ENCODE measurements at places on chromosomes 1 and 21.

- DNase-seq: no peak
Observed at GRCh38 chr1:229509576-229509975, 1.4 kb upstream of the NUP133 start.

DNA sequence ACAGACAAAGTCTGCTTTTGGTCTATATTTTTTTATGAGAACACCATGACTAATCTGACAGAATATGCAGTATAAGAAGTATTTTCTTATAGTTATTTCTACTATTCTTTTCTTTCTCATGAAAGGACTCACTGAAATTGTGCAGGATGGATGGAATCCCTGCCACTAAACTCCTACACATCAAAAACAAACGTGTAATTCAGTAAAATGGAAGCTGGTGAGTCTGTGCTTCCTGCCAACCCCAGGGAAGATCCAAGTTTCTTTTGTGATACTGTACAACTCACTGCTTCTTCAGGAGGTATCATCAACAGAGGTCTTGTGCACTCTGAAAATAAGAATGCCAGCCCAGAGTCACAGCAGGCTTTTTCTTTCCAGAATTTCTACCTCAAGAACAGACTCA, 241.2 kb downstream of the MRPL39 start:
- DNase-seq: no peak

- no peak for DNase-seq
Observed at GRCh38 chr1:181669246-181669645, 185.9 kb downstream of the CACNA1E start.

GRCh38 chr21:39640754-39641153, 28.0 kb downstream of the B3GALT5 start:
- DNase-seq: no peak

- DNase-seq: no peak
Observed at GRCh38 chr21:37294679-37295078, 27.5 kb upstream of the VPS26C start.

DNA sequence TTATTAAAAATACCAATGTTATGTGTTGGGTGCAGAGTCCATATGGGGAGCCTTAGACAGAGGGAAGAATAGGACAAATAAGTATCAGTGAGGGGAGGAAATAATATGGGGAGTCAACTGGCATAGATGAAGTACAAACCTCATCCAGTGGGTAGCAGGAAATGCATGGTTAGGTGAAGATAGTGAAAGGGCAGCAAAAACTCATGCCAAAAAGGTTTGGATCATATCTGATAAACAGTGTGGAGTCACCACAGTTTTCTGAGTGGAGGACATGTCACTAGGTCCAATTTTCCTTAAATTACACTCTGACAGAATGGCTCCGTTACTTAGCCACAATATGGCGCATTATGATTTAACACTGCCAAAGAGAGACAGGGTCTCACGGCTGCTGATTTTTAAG, 10.3 kb downstream of the DUSP23 start:
- no peak for DNase-seq

DNA sequence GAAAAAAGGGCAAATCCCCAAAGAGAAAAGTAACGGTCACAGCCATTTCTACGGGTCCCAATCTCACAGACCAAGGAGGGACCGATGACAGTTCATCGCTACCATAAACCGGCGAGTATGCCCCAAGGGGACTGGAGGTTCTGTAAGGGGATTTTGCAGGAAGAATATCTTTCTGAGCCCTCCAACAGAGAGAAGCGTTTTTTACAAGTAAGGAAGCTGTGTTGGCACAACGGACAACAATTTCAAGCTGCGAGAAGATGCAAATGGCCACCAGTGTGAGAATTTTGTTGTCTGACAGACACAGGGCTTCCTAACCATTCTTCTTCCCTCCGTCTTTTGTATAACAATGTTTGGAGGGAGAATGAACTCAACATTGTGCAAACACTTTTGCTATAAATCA, 1043.1 kb downstream of the ADGRL2 start:
- no peak for DNase-seq

DNA sequence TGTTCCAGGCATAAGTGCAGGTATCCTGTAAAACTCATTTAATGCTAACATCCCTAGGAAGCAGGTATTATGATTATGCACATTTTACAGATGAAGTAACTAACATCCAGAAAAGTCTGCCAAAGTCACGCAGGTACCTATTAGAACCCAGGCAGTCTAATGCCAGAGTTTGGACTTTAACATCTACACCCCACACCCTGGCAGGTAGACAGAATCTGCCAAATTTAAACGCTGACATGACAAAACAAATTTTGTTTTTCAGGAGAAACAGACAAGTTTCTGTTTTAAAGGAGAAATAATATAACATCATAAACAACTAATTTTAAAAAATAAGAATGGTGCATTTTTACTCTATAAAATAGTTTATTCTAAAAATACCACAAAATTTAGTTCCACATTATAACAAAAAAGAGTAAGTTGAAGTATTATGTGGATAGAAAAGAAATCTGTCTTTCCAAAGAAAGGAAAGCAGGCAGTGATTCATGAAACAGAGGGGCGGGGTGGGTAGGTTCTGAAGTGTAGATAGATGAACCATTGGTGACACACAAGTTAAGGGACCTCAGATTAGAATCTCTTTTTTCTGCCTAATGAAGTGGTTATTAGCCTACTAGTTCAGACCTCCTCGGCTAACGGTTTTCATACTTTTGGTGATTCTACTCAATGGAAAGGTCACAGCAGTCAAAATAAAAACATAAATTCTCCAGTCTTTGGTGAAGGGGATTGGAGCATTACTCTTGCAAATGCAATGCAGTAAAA, 1.7 kb downstream of the ASPM start:
- DNase-seq: no peak
